ENCODE measurements at places on chromosomes 7 and 10. TPM values are rescaled to one million over a fixed set of nuclear protein-coding genes. Genes with fewer than 3 reads are reported as not detected.

TTYH3 gene
- total RNA-seq = 196 TPM

AKR1D1 gene
- not detected for total RNA-seq

DNA sequence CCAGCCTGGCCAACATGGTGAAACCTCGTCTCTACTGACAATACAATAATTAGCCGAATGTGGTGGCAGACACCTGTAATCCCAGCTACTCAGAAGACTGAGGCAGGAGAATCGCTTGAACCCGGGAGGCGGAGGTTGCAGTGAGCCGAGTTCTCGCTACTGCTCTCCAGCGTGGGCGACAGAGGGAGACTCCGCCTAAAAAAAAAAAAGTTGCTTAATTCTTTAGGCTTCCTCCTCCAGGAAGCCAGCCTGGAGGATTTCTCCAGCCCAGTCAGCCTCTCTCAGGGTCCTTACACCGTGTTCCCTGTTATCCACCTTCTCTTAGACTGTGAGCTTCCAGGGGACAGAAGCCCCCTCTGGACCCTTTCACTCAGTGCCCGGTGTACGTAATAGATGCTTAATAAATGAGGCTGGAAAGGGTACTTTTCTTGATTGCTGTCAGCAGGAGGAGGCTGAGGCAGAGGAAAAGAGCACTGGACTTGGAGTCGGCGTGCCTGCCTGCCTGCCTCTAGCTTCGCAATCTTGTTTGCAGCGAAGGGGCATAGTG is 16.4 kb upstream of the NODAL start:
- no peak for DNase-seq

DNA sequence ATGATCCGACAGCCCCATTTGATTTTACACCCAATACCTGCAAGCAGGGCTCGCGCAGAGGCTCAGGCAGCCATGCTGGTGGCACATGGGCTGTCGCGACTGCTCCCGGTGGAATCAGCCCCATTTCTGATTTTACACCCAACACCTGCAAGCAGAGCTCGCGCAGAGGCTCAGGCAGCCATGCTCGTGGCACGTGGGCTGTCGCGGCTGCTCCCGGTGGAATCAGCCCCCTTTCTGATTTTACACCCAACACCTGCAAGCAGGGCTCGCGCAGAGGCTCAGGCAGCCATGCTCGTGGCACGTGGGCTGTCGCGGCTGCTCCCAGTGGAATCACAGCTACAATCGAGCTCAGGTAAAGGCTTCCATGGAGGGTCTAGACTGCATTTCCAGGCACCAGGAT is 244.1 kb downstream of the PTPRN2 start:
- peak; percentile 85 for DNase-seq

GRCh38 chr7:37040330-37040729 is 316.0 kb upstream of the AOAH start:
- DNase-seq = no peak

GRCh38 chr10:84406561-84406960 is 78.2 kb downstream of the CCSER2 start:
- DNase-seq = no peak
